ENCODE measurements at places on chromosomes 5 and 9. TPM values are rescaled to one million over a fixed set of nuclear protein-coding genes. Genes with fewer than 3 reads are reported as not detected.

Gene ASS1
- total RNA-seq, result 180 TPM

Gene POU5F2
- total RNA-seq, result 1.1 TPM

Gene SPATA31D4
- not detected for total RNA-seq

Gene PKN3
- total RNA-seq, result 7.6 TPM

Gene DMGDH
- 5.6 TPM for total RNA-seq

Gene DOCK8
- 7.3 TPM for total RNA-seq

Gene SPATA31A5
- total RNA-seq, result not detected

Gene C5orf34
- 1.2 TPM for total RNA-seq

Gene GPX3
- 380 TPM for total RNA-seq

Gene TRIP13
- 1.7 TPM for total RNA-seq

Gene GNA14
- 6.1 TPM for total RNA-seq

Gene SPATA31E1
- not detected for total RNA-seq

Gene PCDH1
- 13.6 TPM for total RNA-seq

Gene CDKN2B
- total RNA-seq, result 1.0 TPM

Gene NDFIP1
- total RNA-seq, result 68.8 TPM

Gene PDGFRB
- total RNA-seq, result 302 TPM

Gene TBC1D2
- total RNA-seq, result 5.4 TPM

Gene PCDHA1
- total RNA-seq, result not detected

Gene GRXCR2
- not detected for total RNA-seq

Gene RLN1
- not detected for total RNA-seq

Gene UNC5A
- 0.77 TPM for total RNA-seq

Gene CDC20B
- total RNA-seq, result 10.7 TPM

Gene CNTNAP3
- 0.38 TPM for total RNA-seq

Gene DIAPH1
- 38.3 TPM for total RNA-seq

Gene ENDOG
- total RNA-seq, result 14.7 TPM

Gene TSSK1B
- 0.15 TPM for total RNA-seq

Gene WDR55
- total RNA-seq, result 14.2 TPM

Gene IFNK
- not detected for total RNA-seq

Gene DMRT3
- not detected for total RNA-seq

Gene PCDHGB7
- 22.9 TPM for total RNA-seq

Gene TAS2R1
- not detected for total RNA-seq

Gene ARHGEF37
- 4.1 TPM for total RNA-seq

Gene NMUR2
- total RNA-seq, result not detected

Gene IFNA13
- total RNA-seq, result not detected

Gene TMOD1
- 55.3 TPM for total RNA-seq

Gene RANBP3L
- total RNA-seq, result 0.94 TPM

Gene PIP5KL1
- total RNA-seq, result 2.0 TPM

Gene BRD9
- 28.4 TPM for total RNA-seq

Gene SLC28A3
- total RNA-seq, result 9.0 TPM

Gene NXNL2
- total RNA-seq, result 8.7 TPM

Gene MARVELD2
- total RNA-seq, result 3.2 TPM

Gene DAB2
- 46.4 TPM for total RNA-seq

Gene MEIKIN
- not detected for total RNA-seq

Gene PCDHGB6
- 15.9 TPM for total RNA-seq

Gene PSAT1
- 7.1 TPM for total RNA-seq

Gene ABO
- total RNA-seq, result 18.5 TPM

Gene PRRX2
- total RNA-seq, result 1.4 TPM

Gene IRX2
- not detected for total RNA-seq

Gene ERAP2
- total RNA-seq, result 15.3 TPM

Gene C5orf58
- total RNA-seq, result not detected
